ENCODE measurements at places on chromosomes 4 and X.

- no peak for DNase-seq
Measured at GRCh38 chr4:120636120-120636630, 286.4 kb downstream of the PRDM5 start.

GRCh38 chrX:48945517-48946348 lies 11.7 kb downstream of the OTUD5 start:
- DNase-seq, result peak; percentile 55

- DNase-seq, result no peak
Measured at GRCh38 chr4:98890702-98891455, 38.1 kb downstream of the EIF4E start.

DNA sequence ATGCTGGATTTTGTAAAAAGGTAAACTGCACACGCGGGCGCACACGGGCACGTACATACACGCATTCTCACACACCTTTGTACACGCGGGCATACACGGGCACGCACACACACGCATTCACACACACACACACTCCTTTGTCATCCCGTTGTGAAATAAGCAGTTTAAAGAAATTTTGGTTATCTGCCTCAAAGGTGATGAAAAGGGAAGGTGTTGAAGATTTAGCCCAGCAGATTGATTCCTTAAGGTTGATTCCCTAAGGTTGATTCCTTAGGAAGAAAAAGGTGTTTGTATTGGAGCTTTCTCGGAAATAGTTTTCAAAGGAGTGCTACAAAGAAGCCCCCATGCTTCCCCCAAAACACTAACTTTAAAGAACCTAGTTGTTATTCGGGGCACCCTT lies 693 bp downstream of the ATP10D start:
- no peak for DNase-seq

DNA sequence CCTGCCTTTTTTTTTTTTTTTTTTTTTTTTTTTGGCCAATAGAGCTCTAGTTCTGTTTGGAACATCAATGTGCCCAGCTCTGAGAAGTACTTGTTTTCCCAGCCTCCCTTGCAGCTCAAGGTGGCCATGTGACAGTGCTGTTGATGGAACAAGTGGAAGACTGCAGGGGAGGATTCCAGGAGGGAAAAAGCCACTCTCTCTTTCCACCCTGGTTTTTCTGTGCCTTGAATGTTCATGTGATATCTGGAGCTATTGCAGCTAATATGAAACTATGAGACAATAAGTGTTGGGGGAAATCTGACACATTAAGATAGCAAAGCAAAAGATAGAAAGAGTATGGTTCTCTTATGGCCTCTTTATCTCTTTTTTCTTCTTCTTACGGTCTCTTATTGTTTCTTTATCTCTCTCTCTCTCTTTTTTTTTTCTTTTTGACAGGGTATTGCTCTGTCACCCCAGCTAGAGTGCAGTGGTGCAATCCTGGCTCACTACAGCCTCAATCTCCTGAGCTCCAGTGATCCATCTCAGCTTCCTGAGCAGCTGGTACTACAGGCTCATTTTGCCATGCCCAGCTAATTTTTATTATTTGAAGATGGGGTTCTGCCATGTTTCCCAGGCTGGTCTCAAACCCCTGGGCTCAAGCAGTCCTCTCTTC lies 192.0 kb upstream of the LNX1 start:
- DNase-seq, result no peak

- no peak for DNase-seq
Measured at GRCh38 chr4:124167602-124168001, 544.9 kb downstream of the ANKRD50 start.

- no peak for DNase-seq
Measured at GRCh38 chr4:110869862-110870572, 247.1 kb upstream of the PITX2 start.

GRCh38 chrX:131621650-131622049 lies 77.8 kb downstream of the OR13H1 start:
- DNase-seq, result no peak

DNA sequence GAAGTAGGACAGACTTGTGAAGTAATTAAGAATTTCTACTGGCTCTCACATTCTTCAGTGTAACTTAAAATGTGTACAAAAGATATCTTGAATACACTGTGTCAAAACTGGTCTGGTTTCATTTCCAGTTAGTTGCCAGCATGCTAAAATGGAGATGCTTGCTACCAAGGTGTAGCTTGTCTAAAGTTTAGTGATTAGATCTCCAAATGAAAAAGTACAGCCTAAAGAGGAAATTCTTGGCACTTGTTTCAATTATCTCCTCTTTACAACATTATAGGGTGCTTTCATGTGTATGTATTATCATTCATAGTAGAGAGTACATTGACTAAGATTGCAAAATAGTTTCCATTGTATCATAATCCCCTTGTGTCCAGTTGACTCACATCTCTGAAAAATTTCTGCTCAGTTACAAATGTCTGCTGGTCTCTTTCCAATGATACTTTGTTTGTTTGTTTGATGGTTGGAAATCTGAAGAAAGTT lies 97.3 kb upstream of the SPRY1 start:
- DNase-seq, result no peak

- no peak for DNase-seq
Measured at GRCh38 chrX:132591719-132592275, 103.0 kb upstream of the MBNL3 start.

- DNase-seq, result peak; percentile 26
Measured at GRCh38 chr4:4182835-4183568, 43.7 kb downstream of the OTOP1 start.

GRCh38 chr4:83961575-83961974 lies 425.7 kb downstream of the GPAT3 start:
- DNase-seq, result no peak

DNA sequence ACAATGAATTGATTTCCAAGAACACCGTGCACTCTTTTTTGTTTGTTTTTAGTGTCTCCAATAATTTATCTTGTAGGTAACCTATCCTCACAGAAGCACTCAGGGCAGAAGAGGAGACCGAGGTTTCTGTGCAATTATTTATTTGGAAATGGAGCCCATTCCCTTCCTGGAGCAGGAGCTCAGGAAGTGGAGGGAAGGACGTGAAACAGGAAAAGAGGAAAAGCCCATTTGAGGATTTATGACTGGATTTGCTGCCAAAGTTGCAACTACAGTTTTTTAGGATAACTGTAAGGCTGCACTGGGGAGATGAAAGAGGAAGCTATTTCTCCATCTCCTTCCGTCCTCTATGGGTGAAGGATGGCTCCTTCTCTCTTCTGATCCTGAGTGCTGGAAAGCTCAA lies 31.7 kb upstream of the MXRA5 start:
- DNase-seq, result no peak

- DNase-seq, result no peak
Measured at GRCh38 chr4:10529291-10530136, 72.3 kb upstream of the ZNF518B start.

- no peak for DNase-seq
Measured at GRCh38 chrX:11381464-11381863, 88.3 kb downstream of the AMELX start.

Data from HuH-7.5 (cell line).